Aorta (tissue), 5 donors: ENCODE measurements at places on chromosomes 5 and 9. TPM values are rescaled to one million over a fixed set of nuclear protein-coding genes. Genes with fewer than 3 reads are reported as not detected.
A peak's percentile ranks its signal among the peaks of the same experiment; 100 is the strongest.

FLT4 gene
- total RNA-seq: 13.7 TPM

WDR38 gene
- not detected for total RNA-seq

- no peak overlapping the region for H3K27ac ChIP-seq
- H3K36me3 ChIP-seq: no peaks in the 10 kb centered on the region
- no peak for DNase-seq
- no peaks in the 10 kb centered on the region for H3K27me3 ChIP-seq
Observed at GRCh38 chr5:8138884-8139283, 269.9 kb downstream of the MTRR start.

DNA sequence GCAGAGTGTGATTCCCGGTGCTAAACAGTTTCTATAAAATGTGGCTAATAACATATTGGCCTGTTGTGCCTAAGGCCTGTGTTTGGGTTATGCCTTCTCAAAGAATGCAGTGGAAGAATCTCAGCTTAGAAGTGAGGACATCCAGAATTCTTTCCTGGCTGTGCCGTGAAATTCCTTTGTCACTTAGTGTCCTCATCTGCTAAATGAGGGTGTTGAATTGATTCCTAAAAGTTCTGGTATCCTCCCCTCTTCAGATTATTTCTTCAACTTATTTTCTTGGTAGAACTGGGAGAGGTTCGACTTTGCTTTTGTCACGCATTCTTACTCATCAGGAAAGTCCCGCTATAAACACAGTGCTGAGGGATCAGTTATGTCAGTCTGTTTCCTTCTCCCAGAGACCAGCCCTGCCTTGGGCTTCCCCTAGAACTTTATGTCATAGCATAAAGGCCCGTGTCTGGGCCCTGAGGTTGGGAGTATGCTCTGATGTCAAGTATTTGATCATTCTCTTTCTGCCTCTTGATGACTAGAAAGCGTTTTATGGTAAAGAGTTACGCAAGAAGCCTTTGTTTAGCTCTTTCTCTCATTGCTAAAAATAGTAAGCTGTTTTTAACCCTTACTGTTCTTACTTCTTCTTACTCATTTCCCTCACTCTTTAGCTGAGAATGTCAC, 29.5 kb downstream of the MTAP start:
- no peak for DNase-seq

DNA sequence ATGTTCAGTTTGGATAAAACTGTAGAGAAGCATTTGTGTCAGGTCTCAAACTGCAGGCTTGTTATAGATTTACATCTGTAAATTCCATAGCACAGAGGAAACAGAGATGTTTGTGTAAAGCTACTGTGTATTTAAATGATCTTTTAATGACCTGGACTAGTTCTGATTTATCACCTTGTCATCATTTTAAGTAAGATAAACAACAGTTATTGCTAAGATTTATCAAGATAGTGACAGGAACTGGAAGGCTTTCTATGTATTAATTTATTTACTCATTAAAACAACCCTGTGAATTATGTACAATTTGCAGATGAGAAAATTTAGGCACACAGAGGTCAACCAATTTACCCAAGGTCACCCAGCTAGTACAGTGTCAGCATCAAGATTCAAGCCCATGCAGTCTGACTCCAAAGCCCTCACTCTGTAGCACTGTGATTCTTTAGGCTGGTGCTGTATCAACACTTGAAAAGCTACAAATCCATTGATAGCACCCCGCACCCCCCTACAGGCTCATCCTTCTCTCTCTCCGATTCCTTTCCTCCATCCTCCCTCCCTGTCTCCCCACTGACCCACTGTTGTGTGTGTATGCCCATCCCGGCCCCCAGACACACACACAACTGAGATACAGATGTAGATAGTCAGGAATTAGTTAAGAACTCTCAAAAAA, 184.5 kb downstream of the FBN2 start:
- no peaks in the 10 kb centered on the region for H3K36me3 ChIP-seq
- H3K4me1 ChIP-seq: no peaks in the 10 kb centered on the region
- no peak for DNase-seq

DNA sequence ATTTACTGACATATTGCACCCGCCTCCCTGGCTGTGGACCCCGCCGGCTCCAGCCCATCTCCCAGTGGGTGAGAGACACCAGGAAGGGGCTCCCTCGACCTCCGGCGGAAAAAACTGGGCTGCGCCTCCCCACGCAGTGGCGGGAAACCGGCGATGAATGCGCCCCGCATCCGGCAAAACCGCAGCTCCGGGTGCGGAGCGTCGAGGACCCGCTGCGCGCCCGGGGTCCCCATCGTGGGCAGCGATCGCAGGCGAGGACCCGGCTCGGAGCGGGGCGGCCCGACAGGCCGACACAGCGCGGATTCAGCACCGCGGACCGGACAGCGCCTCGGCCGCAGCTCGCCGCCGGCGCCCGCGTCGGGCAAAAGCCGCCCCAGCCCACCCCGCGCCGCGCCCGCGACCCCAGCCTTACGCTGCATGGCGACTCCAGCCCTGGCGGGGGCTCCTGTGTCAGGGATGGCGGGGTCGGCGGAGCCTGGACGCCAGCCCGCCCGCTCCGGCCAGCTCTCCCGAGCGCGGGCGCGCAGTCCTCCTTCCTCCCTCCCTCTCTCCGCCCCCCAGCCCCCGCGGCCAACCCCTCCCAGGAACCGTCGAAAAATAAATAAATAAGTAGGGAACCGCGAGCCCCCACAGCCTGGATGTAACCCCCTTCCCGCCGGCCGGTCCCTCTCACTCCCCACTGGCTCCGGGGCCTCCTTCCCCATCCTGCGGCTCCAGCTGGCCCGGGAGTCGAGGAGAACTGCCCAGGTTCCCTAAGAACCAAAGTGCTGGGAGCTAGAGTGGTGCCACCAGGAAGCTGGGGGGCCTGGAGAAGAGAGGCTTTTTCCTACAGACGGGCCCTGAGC, 3.1 kb downstream of the LHX3 start:
- H3K27me3 ChIP-seq: no peaks in the 10 kb centered on the region
- no peaks in the 10 kb centered on the region for H3K4me1 ChIP-seq
- no peak for DNase-seq
- no peak overlapping the region for H3K4me3 ChIP-seq
- no peak overlapping the region for H3K27ac ChIP-seq

DNA sequence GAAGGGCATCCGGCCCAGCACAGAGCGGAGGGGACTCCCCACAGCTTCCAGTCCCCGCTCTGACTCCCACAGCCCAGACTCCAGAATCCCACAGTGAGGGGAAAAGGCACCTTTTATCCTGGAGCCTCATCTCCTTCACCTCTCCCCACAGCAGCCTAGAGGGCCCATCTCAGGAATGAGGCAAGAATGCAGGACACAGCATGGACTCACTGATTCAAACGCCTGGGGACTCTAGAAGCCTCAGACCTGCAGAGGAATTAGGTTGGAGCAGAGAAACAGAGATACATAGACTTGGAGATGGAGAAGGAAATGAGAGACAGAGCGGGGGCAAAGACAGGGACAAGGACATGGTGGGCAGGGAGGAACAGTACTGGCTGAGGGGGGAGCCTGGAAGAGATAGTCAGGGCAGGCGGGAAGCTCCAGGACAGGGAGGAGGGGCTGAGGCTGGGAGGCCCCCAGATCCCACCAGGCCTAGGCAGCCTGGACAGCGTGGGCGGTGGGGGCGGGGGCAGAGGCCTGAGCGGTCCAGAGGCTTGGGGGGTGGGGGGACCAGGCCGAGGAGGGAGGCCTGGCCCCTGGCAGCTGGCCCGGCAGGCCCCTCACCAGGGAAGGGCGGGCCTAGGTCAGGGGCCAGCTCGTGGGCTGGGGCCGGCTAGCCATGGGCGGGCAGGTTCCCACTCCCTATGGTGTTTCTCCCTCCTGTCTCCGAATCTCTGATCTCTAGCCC, 15.8 kb downstream of the CNTFR start:
- H3K27me3 ChIP-seq: no peaks in the 10 kb centered on the region
- no peak overlapping the region for H3K4me3 ChIP-seq
- no peak for DNase-seq
- H3K27ac ChIP-seq: no peak overlapping the region
- no peaks in the 10 kb centered on the region for H3K4me1 ChIP-seq
- H3K36me3 ChIP-seq: no peaks in the 10 kb centered on the region

GRCh38 chr5:149730620-149731331, 666 bp downstream of the PPARGC1B start:
- no peaks in the 10 kb centered on the region for H3K27me3 ChIP-seq
- no peaks in the 10 kb centered on the region for H3K4me1 ChIP-seq
- H3K4me3 ChIP-seq: peak overlapping the region; percentile 59
- H3K36me3 ChIP-seq: no peaks in the 10 kb centered on the region
- no peak overlapping the region for H3K27ac ChIP-seq
- peak; percentile 82 for DNase-seq

DNA sequence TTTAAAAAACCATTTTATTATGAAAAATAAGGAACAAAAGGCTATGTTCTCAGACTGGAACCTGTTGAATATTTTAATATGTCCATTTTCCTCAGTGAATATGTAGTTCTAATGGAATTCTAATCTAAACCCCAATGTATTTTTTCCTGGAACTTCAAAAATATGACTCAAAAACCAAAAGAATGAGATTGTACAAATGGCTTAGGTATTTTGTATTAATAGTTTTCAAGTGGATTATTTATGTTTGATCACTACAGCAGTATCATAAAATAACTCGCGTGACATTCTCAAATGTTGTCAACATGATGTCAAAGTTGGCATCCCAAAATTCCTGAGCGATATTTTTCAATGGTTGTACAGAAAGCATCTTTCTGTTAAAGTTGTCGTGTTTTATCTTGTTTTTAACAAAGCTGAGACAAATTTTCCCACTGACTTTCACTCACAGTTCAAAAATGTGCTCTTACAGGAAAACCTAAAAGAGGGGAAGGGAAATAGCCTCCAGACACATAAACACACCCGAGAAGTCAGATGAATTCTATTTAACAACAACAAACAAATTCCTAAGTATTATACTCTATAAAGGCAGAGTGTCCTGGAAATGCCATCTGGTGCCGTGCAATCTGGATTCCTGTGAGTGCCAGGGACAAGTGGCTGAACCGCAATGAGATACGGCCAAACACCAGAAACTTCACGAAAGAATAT, 68.1 kb upstream of the TAS2R1 start:
- no peaks in the 10 kb centered on the region for H3K36me3 ChIP-seq
- no peaks in the 10 kb centered on the region for H3K27me3 ChIP-seq
- no peak overlapping the region for H3K27ac ChIP-seq

GRCh38 chr9:131672451-131672850, 67.4 kb downstream of the RAPGEF1 start:
- no peaks in the 10 kb centered on the region for H3K36me3 ChIP-seq
- H3K4me3 ChIP-seq: no peak overlapping the region
- H3K27ac ChIP-seq: peak overlapping the region; percentile 24
- H3K27me3 ChIP-seq: no peaks in the 10 kb centered on the region

GRCh38 chr9:86783884-86784283, 163.4 kb downstream of the GAS1 start:
- H3K27ac ChIP-seq: no peak overlapping the region
- DNase-seq: no peak
- no peaks in the 10 kb centered on the region for H3K27me3 ChIP-seq
- H3K4me3 ChIP-seq: no peak overlapping the region
- no peaks in the 10 kb centered on the region for H3K4me1 ChIP-seq
- H3K36me3 ChIP-seq: no peaks in the 10 kb centered on the region

- H3K27ac ChIP-seq: no peak overlapping the region
- H3K36me3 ChIP-seq: no peaks in the 10 kb centered on the region
- H3K27me3 ChIP-seq: no peaks in the 10 kb centered on the region
- H3K4me1 ChIP-seq: no peaks in the 10 kb centered on the region
- H3K4me3 ChIP-seq: no peak overlapping the region
Observed at GRCh38 chr5:53820119-53820801, 259.8 kb downstream of the NDUFS4 start.

RLN1 gene
- not detected for total RNA-seq

HMHB1 gene
- not detected for total RNA-seq

DNA sequence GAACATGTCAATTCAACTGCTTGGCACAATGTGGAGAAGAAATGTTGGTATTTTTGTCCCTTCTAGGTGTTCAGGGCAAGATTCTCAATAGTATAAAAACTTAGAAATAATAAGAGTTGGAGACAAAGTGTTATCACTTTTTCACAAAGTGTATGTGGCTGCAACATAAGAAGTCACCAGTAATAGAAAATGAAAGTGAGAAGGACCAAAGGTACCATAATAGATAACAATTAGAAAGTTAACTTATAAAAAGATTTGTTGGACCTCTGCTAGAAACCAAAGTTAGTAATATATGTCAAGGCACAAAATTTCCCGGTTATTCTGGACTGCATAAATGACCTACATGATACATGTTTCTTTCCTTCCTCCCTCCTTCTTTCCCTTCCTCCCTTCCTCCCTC, 1535.3 kb downstream of the EFNA5 start:
- H3K36me3 ChIP-seq: no peaks in the 10 kb centered on the region
- H3K4me3 ChIP-seq: no peak overlapping the region
- H3K4me1 ChIP-seq: no peaks in the 10 kb centered on the region
- no peak for DNase-seq
- H3K27me3 ChIP-seq: no peaks in the 10 kb centered on the region

ANKRD20A1 gene
- 1.9 TPM for total RNA-seq

S100Z gene
- total RNA-seq: 0.68 TPM

- no peaks in the 10 kb centered on the region for H3K36me3 ChIP-seq
- H3K4me1 ChIP-seq: no peaks in the 10 kb centered on the region
- no peak for DNase-seq
- H3K4me3 ChIP-seq: no peak overlapping the region
- H3K27ac ChIP-seq: no peak overlapping the region
- peaks cover 1% of the 10 kb centered on the region for H3K27me3 ChIP-seq
Observed at GRCh38 chr5:181060924-181061323, 20.9 kb downstream of the BTNL9 start.

PCDHB5 gene
- 4.2 TPM for total RNA-seq

- no peak overlapping the region for H3K27ac ChIP-seq
- no peak overlapping the region for H3K4me3 ChIP-seq
- H3K36me3 ChIP-seq: peaks cover 1% of the 10 kb centered on the region
- no peaks in the 10 kb centered on the region for H3K27me3 ChIP-seq
- H3K4me1 ChIP-seq: no peaks in the 10 kb centered on the region
- no peak for DNase-seq
Observed at GRCh38 chr5:153988510-153988909, 50.2 kb downstream of the FAM114A2 start.

DNA sequence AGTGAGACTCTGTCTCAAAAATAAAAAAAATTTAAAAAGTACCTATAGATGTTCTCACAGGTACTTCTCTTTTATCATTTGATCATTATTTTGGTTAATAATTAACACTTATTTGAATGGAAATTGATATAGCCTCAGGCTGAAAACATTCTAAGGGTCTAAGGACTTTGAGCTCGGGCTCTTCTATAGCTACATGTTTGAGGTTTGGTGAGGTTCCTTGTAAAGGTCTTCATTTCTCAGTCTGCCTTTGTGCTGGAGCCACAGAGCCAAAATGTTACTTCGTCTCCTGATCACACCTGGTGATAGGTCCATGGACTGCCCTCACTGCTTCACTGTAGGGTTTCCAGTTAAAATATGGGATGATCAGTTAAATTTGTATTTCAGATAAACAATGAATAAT, 22.6 kb downstream of the ARHGEF37 start:
- DNase-seq: no peak
- no peak overlapping the region for H3K27ac ChIP-seq
- H3K36me3 ChIP-seq: peaks cover 7% of the 10 kb centered on the region
- no peaks in the 10 kb centered on the region for H3K4me1 ChIP-seq
